Nephron progenitor cell (in vitro differentiated cells): ENCODE measurements at places on chromosomes 7 and 10.

DNA sequence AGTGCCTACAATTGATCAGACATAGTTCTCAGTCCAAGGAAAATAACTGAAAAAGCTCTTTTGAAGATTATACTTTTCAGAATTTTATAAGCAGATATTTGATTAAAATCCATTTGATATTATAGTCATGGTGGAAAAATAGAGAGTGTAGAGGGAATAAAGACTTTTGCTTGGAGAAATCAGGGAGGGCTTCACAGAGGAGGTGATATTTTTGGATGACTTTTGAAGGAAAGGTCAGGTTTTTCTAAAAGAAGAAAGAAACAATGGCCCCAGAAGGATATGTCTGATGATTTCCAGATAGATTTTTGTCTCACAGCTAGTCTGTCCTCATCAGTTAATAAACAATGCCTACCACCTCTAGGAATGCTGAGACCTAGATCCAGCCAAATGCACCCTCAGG, 806.3 kb upstream of the CELF2 start:
- DNase-seq = no peak

- DNase-seq = peak; percentile 5
Measured at GRCh38 chr10:101938305-101939007, 94.9 kb upstream of the KCNIP2 start.

DNA sequence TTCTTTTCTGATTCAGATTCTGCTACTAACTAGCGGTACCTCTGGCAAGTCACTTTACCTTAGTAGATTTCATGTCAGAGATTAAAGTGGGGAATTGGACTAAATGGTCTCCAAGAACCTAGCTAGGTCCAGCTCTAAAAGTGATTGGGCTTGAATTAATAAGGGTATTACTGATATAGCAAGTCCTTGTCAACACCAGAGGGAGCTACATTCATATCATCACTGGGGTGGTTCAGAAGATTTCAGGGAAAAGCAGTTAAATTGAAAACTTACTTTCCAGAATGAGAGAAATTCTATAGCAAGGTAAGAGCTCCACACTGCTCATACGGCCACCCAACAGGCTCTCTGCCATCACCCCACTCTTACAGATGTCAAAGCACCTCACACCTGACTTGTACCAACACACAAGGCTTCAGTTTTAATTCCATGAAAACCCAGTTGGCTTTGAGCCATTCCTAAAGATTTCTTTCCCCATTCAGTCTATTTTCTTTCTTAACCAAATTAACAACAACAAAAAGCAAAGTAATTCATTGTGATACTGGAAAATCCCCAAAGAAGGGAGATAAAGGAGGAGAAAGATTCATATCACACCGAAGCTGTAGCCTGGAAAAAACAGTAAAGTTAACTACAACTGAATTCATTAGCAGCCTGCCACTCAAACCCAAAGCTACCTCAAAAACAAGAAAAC, 38.0 kb upstream of the SPOCK2 start:
- DNase-seq = no peak

GRCh38 chr7:107446988-107447387, 22.9 kb upstream of the GPR22 start:
- no peak for DNase-seq

GRCh38 chr10:49653273-49653929, 26.1 kb upstream of the C10orf53 start:
- DNase-seq = no peak

DNA sequence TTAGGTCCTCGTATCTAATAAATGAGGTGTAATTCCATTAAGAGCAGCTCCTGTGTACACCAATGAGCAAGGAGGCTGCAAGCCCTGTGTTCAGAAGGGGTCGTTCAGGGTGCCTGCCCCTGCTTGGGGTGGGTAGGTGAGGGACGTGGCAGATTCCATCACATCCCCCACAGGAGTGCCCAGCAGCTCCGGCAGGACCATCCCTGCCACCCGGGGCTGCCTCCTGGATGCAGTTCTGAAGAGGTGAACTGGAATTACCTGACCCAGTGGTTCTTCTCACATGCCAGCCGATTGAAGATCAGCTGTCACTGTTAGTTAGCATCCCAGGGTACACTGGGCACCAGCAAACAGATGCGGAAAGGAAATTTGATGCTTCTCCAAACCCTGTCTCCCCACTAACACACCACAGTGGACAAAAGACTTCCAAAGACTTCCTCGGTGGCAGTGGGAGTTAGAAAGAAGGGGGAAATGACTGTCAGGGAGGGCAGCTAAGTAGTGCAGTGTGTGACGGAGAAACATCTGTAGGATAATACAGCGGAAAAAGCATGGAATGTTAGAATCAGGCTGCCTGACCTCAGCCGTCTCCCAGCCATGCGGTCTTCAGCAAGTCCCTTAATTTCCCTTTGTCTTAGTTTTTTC, 313.6 kb upstream of the ZMIZ1 start:
- no peak for DNase-seq

- DNase-seq = no peak
Measured at GRCh38 chr10:32160864-32161263, 104.6 kb upstream of the KIF5B start.

DNA sequence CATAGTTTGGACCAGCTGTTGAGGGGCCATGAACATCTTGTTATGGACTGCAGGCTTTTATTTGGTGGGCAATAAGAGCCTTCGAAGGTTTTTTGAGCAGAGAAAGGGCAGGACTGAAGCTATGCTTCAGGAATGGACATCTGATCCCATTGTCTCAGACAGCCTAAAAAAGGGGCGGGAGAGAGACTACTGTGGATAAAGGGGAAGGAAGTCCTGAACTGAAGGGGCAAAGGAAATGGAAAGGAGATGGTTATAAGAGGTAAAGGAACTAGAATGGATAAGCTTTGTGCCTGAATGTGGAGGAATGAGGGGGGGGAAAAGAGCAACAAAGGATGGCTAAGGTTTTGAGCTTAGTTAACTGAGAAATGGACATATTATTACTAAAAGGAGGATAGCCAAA, 172.5 kb downstream of the SKAP2 start:
- no peak for DNase-seq

DNA sequence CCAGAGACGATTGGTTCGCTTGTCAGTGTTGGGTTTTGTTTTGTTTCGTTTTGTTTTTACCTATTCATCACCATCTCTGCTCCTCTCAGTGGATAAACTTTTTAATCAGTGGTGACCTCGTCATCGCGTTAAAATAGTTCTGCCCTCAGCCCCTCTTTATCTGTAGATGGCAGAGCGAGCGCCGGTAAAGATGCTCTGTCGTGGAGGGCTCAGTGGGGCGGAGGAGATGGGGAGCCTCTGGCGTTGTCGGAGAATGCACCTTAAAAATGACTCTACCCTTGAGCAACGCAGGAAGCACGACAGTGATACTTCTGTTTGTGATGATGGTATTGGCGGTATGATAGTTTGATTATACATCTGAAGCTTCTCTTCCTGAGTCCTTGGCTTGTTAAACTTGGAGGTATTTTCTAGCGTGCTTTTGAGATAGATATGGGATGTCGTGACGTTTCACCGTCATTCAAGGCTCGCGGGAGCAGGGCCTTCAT, 554 bp downstream of the CSGALNACT2 start:
- DNase-seq = peak; percentile 24

DNA sequence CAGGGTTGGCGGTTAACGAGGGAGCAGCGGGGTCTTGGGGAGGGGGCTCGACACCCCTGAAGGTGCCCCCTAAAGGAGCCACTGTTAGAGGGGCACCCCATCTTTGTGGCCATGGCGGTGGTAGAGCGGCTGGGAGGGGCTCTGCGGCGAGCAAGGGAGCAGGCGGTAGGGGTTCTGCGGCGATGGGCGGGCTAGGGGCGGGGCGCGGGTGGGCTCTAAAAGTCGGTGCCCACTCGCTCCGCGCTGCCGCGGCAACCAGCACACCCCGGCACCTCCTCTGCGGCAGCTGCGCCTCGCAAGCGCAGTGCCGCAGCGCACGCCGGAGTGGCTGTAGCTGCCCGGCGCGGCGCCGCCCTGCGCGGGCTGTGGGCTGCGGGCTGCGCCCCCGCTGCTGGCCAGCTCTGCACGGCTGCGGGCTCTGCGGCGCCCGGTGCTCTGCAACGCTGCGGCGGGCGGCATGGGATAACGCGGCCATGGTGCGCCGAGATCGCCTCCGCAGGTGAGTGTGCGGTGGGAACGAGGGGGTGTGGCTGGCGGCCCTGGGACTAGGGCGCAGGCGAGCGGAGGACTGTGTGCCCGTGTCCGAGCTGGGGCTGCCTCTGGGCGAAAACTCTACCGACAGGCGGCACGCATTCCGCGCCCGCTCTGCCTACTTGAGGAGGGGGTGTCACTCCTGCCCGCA, at the start of gene MEST:
TSS of gene MEST (plus strand) at position 245 of the 682 bp plus-strand sequence. CDS start at position 474, 229 bp downstream.
- peak; percentile 58 for DNase-seq

- DNase-seq = no peak
Measured at GRCh38 chr7:70788276-70788675, 343.7 kb upstream of the GALNT17 start.

GRCh38 chr10:25766213-25766612, 167.8 kb upstream of the MYO3A start:
- DNase-seq = no peak

GRCh38 chr7:116432527-116432916, 67.0 kb upstream of the CAV2 start:
- DNase-seq = no peak

DNA sequence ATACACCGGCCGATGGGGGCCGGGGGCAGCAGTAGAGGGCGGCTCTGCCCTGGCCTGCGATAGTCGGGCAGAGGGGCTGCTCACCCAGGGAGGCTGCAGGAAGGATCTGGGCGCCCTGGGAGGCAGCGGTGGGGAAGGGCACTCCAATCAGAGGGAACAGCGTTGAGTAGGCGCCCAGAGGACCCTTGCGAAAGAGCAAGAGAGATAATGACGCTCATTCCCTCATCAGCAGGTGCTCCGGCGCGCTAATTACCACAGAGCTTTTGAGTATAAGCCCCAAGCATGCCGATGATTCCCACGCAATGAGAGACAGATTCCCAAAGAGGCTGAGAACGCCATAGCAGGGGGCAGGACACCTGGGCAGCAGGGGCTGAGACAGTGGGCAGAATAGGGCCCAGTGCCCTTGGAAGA, 215.3 kb downstream of the MAD1L1 start:
- no peak for DNase-seq

DNA sequence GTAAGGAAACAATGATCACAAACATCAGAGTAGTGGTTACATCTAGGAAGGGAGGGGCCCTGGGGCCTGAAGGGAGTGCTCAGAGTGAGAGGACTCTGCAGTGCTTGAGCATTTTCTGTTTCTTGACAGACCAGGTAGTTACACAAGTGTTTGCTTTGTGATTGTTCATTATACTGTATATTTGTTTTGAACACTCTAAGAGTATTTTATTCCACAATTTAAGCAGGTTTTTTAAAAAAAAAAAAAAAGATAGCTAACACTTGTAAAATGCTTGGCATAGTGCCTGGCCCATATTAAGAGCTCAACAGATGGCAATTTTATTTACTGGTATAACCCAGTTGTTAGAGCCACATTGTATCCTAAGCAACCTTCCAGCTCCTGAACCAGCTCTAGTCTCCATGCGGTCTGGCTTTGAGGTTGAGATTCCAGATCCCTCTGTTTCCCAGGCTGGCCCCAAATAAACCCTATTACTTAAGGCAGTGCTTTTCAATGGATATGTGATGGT, 20.1 kb upstream of the ATXN7L1 start:
- no peak for DNase-seq

- DNase-seq = no peak
Measured at GRCh38 chr7:6402741-6403140, 45.0 kb downstream of the DAGLB start.

GRCh38 chr7:80804589-80804988, 114.3 kb downstream of the SEMA3C start:
- no peak for DNase-seq

DNA sequence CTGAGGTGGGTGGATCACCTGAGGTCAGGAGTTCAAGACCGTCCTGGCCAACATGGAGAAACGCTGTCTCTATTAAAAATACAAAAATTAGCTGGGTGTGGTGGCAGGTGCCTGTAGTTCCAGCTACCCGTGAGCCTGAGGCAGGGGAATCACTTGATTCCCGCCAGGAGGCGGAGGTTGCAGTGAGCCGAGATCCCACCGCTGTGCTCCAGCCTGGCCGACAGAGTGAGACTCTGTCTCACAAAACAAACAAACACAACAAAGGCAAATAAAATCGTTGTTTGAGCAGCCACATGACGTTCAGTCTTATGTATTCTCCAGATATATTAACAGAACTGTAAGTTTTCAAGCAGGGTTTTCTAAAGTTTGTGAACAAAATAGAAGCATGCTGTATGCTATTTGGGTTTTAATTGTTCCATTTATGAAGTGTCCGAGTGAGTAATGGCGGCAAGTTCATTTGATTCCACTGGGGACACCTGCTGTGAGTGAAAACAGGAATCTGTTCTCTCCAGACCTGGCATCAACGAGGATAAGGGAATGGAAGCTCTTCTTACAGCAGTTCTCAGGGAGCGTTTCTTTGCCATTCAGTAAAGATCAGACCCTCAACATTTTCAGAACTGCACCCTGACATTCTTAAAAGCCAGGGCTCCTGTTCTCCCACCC, 122.5 kb upstream of the PITRM1 start:
- no peak for DNase-seq

DNA sequence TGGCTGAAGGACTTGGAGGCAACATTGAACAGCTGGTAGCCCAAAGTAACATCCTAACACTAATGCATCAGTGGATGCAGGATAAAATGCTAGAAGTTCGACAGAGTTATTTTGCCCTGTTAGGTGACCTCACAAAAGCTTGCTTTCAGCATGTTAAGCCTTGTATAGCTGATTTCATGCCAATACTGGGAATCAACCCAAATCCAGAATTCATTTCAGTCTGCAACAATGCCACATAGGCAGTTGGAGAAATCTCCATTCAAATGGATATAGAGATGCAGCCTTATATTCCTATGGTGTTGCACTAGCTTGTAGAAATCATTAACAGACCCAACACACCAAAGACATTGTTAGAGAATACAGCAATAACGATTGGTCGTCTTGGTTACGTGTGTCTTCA, 62.9 kb downstream of the CCSER2 start:
- no peak for DNase-seq

GRCh38 chr10:105239311-105240219, 598.5 kb downstream of the SORCS3 start:
- no peak for DNase-seq

- no peak for DNase-seq
Measured at GRCh38 chr10:130202984-130203621, 66.9 kb downstream of the GLRX3 start.

DNA sequence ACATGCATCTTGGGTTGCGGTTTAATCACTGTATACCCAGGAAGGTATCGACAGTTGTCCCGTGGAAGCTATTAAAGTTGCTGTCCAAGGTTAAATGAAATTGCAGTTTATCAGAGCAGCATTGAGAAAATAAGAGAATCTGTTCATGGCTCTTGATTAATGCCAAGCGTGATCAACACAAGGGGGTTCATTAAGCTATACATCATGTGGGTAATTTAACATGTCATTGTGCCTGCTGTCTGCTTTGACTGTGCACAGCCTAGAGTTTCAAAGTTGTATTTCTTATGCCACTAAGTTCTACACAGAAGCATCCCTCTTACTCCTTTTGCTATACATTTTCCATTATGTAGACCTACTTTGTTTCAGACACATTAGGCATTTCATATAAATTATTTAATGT, 74.8 kb upstream of the SP8 start:
- DNase-seq = no peak

DNA sequence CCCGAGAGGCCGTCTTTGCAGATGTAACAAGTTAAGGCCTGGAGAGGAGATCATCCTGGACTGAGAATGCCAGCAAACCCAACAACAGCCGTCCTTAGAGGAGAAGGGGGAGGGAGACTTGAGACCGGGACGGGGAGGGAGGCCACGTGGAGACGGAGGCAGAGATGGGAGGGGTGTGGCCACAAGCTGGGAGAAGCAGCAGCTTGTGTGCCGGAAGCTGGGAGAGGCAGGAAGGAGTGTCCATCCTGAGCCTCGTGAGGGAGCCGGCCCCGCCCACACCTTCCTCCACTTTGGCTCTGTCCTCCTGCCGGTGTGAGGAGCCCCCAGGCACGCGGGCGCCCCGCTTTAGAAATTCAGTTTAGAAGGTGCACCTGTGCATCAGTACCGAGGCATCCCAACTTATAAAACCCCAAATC, 95.7 kb downstream of the DNAJB6 start:
- DNase-seq = peak; percentile 65
